Motor neuron (in vitro differentiated cells): ENCODE measurements at places on chromosomes 16 and 17.

- no peak for ATAC-seq
Measured at GRCh38 chr16:4767872-4768548, 1.0 kb upstream of the ZNF500 start.

GRCh38 chr17:45287526-45288500 lies 25.9 kb upstream of the SPATA32 start:
- peak; percentile 31 for ATAC-seq

DNA sequence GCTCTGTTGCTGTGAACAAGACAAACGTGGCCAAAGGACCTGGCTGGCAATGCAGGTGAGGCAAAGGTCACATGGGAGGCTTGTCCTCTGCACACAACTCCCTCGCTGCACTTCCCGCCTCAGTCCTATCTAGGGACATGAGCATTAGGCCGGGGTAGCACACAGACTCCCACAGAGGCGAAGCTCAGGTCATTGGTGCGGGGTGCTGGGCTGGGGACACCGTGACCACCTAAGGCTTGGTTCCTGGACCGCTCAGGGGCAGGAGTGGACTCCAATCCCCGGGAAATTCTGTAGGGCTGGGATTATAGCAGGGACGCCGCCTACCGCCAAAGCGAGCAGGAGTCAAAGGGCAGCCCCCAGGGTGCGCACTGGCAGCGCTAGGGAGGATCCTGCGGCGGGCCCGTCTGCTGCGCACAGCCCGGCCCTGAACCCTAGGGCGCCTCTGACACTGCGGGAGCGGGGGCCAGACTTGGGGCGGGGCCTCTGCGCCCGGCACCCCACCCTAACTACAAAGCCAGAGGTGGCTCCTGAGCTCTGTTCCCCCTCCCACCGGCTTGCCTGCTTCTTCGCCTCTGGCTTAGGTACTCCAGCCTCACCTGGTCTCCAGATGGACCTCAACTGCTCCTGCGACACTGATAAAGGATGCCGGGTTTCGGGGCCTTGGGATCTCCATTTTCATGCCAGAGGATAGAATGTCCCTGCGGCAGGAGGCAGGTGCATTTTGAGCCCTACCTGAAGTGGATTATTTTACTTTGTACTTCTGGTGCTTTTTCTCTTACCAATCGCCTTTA lies 3.9 kb upstream of the MT1B start:
- ATAC-seq, result no peak

- ATAC-seq, result no peak
Measured at GRCh38 chr17:80145076-80146075, 1.6 kb downstream of the EIF4A3 start.

GRCh38 chr17:51385208-51385607 lies 124.9 kb downstream of the UTP18 start:
- no peak for ATAC-seq

DNA sequence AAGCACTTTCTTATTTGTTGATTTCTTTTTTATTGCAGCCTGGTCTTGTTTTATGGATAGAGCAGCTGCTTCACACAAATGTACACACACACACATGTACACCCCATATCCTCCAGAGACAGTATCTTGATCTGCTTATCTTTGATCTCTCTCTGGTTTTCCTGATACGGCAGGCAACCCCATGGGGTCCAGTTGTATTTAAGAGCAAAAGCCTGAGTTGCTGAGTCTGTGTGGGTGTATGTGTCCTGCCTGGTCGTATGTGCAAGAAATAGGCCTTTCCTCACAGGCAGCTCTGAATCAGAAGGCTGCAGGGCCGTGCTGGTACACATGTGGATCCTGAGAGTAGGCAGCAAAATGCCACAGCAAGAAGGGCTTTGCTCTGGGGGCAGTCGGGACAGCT lies 14.6 kb upstream of the LGALS9 start:
- no peak for ATAC-seq

DNA sequence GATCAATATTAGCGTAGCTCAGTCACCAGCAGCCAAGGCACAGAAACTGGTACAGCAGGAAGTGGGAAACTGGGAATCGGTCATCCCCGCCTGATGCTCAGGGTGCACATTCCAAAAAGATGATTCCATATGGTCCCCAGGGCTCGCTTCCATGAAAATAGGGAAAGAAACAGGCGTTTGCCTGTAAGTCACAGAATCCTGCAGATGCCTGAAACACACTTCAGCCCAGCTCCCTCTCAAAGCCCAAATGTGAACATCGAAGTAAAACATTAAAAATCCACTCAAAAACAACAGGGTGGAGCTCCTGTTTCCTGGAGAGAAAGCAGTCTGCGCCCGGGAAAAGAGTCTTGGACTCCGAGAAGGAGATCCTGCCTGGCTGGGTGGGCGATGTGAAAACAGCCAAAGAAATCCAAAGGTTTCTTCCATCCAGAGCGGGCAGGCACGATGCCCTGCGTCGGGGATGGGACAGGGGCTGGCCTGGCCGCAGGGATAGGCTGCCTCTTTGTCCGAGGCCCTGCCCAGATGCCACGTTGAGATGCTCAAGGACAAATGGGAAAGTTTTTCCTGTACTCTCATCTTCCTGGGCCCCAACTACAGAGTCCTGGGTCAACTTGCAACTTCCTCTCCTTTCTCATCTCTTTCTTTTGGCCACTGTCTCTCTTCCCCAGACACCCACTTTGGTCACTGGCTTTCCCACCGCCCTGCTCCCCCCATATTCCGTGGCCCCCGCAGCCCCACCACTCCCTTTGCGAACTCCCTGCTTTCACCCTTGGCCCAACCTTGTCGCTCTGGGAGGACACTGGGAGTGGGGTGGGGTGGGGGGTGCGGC lies 743 bp downstream of the WIPI1 start:
- peak; percentile 30 for ATAC-seq

- no peak for ATAC-seq
Measured at GRCh38 chr17:74403512-74404137, 28.3 kb upstream of the GPRC5C start.

- ATAC-seq, result no peak
Measured at GRCh38 chr16:72838951-72839350, 209.0 kb downstream of the ZFHX3 start.

DNA sequence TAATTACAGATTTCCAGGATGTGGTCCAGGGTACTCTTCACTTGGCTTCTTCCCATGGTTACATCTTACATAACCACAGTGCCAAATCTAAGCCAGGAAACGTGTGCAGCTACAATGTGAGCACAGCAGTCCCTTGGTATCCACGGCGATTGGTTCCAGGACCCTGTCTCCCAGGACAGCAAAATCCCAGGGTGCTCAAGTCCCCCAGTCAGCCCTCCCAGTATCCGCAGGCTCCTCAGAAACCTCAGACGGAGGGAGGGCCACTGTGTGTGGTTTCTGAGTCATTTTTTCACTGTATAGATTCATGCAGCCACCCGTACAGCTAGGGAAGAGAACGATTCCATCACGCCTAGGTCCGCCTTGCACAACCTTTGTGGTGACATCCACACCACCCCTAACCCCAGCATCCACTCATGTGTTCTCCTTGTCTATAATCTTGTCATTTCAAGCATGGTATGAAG lies 11.1 kb upstream of the ATP2C2 start:
- ATAC-seq, result peak; percentile 48

DNA sequence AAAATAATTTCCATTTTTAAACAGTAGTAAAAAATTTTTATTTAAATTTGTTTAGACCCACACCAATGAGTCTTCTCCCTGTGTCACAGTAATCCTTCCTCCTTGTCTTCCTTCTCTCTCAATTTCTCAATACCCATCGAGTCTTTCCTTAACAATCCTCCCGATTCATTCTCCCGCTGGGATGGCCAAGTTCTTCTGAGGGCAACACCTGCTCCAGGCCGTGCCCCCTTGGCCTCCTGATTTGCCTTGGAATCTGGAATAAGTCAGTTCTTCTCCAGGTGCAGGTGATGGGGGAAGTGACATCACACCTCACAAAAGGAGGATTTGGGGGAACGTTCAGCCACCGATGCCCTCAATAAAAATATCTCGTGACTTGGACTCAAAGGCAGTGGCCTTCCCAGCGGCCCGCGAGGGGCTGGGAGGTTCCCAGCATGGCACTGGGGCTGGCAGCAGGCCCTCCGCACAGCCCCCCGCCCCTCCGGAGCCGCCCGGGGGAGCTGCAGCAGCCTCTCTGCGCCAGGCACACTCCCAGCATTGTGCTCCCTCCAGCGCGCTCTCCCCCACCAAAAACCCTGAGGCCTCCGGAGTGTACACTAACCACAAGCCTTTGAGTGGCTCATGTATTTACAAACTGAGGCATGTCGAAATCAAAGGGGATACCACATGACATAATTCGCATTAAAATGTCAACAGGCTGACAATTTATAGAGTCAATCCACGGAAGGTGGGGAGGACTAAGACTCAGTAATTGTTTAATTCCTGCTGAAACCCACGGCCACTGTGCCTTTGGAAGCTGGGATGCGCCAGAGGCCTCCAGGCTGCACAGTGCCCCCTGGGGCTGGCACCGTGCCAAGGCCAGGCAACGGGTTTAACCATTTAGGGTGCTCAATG lies 120.5 kb downstream of the ZFHX3 start:
- peak; percentile 87 for ATAC-seq

DNA sequence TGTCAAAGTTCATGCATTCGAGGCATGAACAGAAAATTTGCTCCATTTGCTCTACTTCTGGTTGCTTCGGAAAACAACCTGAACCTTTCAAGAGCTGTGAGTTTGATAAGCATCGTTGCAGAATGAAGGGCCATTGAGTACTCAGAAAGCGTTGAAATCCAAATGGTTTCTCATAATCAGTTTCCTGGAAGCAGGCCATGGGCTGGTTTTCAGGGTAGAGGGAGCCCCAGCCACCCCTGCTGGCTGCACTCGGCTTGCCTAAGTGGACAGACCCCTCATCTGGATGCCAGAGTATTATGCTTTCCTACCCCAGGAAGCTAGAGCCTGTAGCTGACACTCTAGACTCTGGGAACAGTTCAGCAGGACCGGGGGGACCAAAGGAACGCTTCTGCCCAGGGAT lies 24.4 kb downstream of the SCNN1G start:
- ATAC-seq, result no peak

DNA sequence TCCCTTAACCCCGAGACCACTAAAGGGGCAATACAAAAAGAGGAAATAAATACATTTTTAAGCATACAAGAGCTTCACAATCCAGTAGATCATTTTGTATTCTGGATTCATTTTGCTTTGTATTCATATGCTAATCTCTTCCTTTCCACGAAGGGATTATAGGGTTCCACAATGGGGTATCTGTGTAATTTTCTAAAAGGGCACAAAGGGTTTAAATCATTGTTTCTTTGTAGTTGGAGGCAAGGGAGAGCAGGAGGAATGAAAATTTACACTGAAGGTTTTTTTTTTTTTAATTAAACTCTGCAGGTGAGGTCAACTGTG lies 592 bp upstream of the NUFIP2 start:
- no peak for ATAC-seq

DNA sequence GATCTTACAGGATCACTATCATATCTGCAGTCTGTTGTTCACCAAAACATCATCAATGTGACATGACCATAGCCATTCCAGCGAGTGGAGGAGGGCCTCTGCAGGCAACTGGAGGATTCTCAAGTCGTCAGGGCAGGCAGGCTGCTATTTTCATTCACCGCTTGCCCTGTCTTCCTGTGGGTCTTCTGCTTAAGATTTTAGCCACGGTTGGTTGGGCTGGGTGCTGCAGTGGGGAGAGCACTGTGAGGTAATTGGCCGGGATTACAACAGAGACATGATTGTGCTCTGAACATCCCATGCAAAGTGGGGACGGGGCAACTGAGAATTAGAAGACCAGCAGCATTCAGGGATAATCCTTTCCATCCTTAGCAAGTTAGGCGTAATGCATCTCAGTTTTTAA lies 245.9 kb downstream of the CPPED1 start:
- ATAC-seq, result no peak

- no peak for ATAC-seq
Measured at GRCh38 chr17:82902972-82903874, 63.4 kb upstream of the ZNF750 start.

GRCh38 chr16:55102077-55102476 lies 171.4 kb downstream of the IRX5 start:
- no peak for ATAC-seq

DNA sequence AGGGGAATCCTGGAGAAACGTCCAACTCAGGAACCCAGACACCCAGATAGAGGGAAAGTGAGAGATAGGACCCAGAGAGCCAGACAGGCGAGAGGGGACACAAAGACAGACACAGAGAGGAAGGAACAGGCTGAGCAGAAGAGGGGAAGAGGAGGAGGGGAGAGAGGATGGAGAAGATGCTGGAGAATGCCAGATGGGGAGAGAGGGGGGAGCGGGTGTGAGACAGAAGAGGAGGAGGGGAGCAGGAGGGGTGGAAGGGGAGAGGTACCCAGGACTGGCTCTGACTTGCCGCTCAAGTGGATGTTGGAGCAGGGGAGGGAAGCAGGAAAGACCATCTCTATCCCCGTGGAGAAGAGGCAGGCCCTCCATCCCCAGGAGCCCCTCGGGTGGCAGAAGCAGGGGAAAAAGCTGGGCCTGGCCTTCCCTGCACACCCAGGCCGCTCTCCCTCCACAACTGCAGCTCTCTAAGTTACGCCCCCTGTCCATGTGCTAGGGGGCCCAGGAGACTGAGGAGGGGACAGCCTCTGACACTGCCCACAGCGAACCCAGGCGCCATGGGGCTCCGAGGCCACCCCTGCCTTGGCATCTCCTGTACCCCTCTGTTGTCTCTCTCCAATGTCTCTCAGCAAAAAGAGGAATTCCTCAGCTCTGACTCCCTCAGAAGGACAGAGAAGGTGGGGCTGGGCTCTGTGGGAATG lies 4.8 kb downstream of the PPP1R9B start:
- ATAC-seq, result no peak

GRCh38 chr17:65553009-65553645 lies 8.3 kb downstream of the AXIN2 start:
- no peak for ATAC-seq

DNA sequence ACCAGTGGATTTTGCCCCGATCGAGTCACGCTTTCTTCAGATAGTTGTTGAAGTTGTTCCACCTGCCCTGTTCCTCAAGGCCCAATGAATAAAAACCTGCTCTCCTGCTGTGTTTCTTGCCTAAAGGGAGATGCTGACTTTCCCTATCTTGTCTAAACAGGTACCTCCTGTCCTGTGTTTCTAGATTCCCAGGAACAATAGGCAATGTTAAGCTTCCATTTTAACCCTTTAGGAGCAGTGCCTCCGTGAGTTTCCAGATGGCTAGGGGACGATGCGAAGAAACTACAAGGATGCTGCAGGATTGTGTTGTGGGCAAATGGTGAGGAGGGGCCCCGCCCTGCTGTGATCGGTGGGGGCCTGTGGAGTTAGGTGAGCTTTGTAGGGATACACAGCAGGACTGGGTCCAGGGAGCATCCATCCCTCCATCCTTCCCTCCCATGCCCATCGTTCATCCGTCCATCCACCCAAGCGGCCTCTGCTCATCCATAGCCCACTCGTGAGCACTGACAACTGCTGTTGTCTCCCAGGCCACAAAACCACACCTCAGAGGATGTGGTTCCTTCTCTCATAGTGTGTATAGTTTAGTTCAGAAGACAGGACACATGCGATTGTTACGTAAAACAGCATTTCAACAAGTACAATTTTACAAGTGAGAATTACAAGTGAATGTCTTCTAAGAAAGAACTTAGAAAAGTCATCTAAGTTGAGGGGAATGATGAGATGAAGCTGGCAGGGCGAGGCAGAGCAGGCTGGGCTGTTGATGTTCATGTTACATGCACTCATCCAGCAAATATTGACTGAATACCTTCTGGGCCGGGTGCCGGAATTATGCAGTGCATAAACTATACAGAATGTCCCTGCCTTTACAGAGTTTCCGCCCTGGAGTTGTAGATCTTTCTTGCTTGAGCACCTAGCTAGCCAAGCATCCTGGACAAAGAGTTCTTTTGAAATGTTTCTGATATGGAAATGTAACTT lies 5.2 kb downstream of the ARSG start:
- no peak for ATAC-seq

GRCh38 chr17:60171753-60172079 lies 21.9 kb downstream of the CA4 start:
- ATAC-seq, result no peak
